MM.1S (cell line): ENCODE measurements at places on chromosomes 7 and 10.

- no peak for DNase-seq
Measured at GRCh38 chr10:17785276-17785930, 23.7 kb upstream of the MRC1 start.

- no peak for DNase-seq
Measured at GRCh38 chr7:132412435-132412834, 163.8 kb downstream of the PLXNA4 start.

DNA sequence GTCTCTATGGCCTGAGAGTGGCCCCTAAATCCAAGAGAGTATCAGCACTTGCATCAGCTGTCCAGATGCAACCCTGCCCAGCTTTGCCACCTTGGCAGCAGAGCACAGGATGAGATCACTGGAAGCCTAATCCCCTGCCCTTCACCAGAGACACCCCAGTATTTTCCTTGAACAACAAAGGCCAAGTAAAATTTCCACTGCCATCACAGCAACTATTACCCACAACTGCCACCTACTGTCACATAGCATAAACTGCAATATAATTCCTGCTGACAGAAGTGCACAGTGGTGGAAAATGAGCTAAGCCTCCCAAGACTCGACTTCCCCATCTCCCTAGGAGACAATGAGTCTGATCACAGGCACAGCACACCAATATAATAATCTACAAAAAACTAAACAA lies 462.8 kb upstream of the ZWINT start:
- peak; percentile 50 for DNase-seq

- DNase-seq, result no peak
Measured at GRCh38 chr7:96388620-96389383, 66.9 kb upstream of the SLC25A13 start.

DNA sequence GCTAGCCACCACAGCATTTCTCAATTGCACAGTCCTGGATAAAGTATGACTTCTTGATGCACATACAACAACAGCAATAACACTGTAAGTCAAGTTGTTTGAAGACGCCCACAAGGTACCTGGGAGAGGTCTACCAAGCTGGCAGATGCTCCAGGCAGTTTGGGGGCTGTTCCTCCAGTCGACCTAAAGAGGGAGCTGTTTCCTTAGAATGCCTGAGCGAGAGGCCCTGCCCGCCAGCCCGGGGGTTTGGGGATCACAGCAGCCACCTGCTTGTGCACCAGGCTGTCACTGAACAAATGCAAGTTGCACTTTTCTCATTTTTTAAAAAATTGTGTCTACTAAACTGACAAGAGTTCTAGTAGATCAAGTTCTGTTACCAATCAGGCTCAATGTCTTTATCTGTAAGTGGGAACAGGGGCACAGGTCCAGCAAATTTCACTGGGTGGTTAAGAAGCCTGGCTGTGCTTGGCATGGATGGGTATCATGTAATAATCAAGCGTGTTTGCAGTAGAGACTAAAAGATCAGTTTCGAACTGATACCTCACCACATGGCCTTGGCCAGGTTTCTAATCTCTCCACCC lies 193.8 kb upstream of the ADO start:
- DNase-seq, result peak; percentile 74

DNA sequence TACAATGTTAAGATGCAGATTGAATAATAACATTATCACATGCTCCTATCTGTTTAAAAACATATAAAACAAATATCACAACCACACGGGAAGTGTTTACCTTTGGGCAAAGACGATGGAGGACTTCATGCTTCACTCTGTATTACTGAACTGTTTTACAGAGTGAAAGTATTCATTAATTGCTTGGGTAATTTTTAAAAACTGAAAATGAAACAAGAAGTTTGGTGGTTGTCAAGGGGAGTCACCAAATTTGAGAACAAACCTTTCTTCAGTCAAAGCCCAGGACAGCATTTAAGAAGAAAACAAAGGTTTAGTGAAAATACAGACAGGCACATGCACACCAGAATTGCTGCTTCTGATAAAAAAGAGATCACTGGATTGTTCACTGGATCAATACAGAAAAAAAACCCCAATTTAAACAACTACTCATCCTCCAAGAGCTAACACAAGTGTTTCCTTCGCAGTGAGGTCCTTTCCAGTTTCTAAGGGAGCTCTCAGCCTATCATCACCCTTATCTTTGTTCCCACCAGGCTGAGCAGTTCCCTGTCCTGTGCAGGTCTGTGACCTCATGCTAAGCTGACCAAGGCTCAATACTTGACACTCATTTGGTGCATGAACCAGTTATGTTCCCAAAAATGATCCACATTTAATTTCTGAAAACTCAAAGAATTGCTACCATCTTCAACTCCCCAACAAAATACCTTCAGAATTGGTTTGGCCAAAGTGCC lies 8.8 kb downstream of the PARP12 start:
- DNase-seq, result peak; percentile 73

DNA sequence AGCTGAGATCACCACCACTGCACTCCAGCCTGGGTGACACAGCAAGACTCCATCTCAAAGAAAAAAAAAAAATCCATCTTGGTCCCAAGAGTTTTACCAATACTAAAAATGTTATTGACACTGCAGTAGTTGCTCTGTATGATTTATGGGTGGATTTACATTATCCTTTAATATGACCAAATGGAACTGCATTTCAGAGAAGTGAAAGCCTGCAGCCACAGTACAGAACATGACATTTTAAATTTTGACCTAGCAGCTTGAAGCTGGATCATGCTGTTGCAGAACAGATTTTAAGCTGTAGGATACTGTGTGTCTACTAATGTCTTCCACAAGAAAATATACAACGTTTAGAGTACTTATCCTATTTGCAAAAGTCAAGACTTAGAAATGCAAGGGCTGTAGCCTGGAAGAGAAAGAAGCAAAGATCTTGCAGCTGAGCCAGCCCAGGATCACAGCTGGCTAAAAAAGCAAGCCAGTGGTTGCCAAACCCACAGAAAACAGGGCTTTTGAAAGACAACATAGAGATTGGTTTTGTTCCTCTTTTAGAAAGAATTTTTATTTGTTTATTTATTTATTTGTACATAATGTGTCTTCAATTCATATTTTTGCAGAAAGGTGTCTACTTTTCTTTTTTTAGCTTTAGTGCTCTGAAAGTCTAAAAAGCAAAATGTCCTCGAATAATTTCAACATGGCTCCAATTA lies 55.2 kb upstream of the WNT16 start:
- DNase-seq, result peak; percentile 36

DNA sequence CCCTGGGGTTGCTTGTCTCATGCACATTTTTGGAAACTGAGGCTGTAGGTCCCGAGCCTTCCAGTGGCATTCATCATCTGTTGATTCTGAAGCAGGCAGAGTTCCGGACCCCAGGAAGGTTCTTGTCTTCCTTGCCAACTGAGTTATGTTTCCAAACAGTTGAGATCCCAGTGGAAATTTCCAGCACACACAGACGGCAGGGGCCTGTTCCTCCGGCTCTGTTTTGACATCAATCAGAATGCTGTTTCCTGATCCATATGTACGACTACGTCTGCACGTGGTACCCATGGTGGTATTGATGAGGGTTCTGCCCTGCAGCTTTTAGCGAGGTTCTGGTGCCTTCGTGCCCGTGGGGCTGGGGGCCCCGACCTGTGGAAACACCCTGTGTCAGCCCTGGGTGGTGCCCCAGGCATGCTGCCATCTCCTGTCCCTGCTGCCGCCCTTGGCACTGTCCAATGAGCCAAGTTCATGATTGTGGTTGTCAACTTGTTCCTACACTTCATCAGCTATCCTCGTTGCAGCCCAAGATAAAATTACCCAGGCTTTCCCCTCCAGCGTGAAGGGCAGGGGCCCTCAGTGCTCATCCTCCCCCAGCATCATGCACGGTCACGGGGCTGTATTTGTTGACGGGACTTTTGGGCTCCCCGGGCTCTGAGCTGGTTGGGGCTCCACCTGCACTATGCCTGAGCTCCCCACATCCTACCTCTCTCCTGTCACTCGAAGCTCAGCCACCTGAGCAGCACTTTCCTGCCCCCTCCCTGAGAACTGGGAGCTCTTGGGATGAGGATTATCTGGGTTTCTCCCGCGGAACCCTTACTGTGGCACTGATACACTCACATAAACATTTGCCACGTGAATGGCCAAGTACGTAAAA lies 7.8 kb upstream of the DPYSL4 start:
- no peak for DNase-seq

GRCh38 chr10:112716076-112716475 lies 234.0 kb upstream of the TCF7L2 start:
- no peak for DNase-seq

DNA sequence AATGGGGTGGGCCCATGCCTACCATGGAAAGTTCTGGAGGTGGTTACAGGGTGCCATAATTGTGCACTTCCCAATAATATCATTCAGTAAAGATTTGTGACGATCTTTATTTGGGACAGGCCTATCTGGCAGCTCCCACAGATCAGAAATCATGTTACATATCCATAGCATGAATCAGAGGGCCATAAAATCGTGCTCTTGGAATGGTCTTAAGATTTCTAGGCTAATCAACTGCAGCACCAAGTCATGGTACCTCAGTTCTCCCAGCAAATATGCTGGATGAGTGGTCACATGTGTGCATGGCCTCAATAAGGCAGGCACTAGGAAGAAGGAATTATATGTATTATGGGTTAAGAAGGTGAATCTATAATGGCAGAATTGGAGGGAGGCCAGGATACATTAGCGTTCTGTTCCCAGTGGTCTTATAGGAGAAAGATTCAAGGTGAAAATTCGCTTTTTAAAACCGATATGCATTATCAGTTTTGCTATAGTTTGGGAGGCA lies 134.7 kb downstream of the NRP1 start:
- DNase-seq, result no peak

- DNase-seq, result peak; percentile 72
Measured at GRCh38 chr10:128631801-128632241, 505.6 kb upstream of the MKI67 start.

- no peak for DNase-seq
Measured at GRCh38 chr10:58219875-58220274, 47.8 kb downstream of the IPMK start.

GRCh38 chr10:23432166-23432565 lies 6.7 kb upstream of the OTUD1 start:
- DNase-seq, result no peak

GRCh38 chr10:44575601-44576380 lies 190.9 kb upstream of the CXCL12 start:
- DNase-seq, result no peak

GRCh38 chr7:82549616-82550285 lies 106.2 kb upstream of the CACNA2D1 start:
- no peak for DNase-seq

GRCh38 chr7:23003505-23004246 lies 10.3 kb downstream of the HYCC1 start:
- DNase-seq, result no peak

GRCh38 chr7:157508477-157508881 lies 171.7 kb downstream of the DNAJB6 start:
- DNase-seq, result no peak

DNA sequence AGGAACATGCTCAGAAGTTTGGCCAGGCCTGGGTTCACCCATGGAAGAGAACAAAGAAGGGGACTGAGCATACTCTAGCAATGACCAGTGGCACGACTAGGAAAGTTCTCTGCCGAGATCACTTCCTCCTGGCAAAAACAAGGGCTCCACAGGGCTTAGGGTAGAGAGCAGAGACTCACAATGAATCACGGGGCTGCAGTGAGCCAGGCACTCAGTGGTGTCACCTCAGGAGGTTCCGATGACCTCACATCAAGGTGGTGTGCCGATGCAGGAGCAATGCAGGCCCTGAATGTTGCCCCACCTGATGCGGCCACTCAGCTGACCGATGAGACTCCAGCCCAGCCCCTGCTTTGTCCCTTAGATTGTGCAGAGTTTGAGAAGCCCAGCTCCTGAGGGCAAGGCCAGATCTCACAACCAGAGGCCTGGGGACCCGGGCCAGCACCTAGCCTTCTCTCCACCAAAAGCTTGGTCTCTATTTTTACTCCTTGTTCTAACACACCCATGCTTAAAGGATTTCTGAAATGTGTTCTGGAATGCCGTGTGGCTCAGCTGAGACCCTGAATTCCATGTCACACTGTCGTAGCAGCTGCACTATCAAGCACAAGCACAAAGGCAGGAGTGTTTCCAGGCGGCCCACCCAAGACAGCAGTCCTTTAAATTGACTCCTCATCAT lies 60.9 kb downstream of the COBL start:
- no peak for DNase-seq

GRCh38 chr7:961546-962400 lies 7.3 kb upstream of the ADAP1 start:
- no peak for DNase-seq

GRCh38 chr10:114387784-114388183 lies 16.5 kb downstream of the AFAP1L2 start:
- no peak for DNase-seq

DNA sequence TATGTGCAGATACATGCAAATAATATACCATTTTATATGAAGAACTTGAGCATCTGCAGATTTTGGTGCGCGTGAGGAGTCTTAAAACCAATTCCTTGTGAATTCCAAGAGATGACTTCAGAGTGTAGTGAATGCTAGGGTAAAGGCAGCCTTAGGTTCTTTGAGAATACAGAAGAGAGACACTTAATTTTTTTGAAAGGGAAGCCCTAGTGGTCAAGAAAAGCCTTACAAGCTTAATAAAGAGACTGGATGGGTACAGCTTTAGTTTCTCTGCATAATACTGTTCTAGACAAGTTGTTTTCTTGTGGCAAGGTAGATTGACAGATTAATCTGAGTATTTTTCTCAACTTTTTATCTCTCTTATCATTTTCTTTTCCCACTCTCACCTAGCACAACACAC lies 636.5 kb downstream of the DNAJB9 start:
- DNase-seq, result no peak

GRCh38 chr7:135855846-135856245 lies 107.2 kb upstream of the FAM180A start:
- peak; percentile 84 for DNase-seq

GRCh38 chr10:88032566-88032965 lies 169.1 kb downstream of the PTEN start:
- DNase-seq, result no peak

- peak; percentile 84 for DNase-seq
Measured at GRCh38 chr7:30479202-30480120, 877 bp upstream of the NOD1 start.

- no peak for DNase-seq
Measured at GRCh38 chr7:17319164-17320101, 21.0 kb downstream of the AHR start.

DNA sequence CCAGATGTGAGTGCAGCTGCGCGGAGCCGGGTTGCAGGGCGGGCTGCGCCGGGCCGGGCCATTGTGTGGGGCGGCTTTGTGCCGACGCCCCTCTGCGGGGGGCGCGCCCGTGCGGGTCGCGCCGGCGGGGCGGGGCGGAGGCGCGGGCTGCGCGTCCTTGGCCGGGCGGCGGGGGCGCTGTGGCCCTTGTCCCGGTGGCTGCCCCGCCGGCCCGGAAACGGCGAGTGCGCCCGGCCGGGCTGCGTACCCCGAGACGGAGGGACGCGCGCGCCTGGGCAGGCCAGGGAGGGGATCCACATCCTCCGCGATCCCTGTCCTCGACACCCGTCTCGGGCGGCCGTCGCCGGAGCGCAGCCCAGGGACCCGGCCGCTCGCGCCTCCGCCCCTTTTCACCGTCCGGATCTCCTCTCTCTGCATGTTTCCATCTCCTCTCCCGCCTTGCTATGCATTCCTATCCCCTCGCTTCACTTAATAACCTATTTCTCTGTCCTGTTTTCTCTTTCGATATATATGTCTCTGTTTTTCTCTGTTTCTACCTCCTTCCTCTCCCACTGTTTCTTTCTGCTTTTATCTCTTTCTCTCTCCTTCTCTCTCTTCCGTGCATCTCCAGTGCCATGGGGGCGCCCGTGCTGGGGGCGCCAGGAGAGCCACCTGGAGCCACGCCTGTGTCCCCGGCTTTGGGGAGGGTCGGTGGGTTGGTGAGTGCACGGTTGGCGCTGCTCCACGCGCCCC lies 765 bp downstream of the PFKFB3 start:
- DNase-seq, result peak; percentile 54
